ENCODE measurements at places on chromosomes 2 and 18.

DNA sequence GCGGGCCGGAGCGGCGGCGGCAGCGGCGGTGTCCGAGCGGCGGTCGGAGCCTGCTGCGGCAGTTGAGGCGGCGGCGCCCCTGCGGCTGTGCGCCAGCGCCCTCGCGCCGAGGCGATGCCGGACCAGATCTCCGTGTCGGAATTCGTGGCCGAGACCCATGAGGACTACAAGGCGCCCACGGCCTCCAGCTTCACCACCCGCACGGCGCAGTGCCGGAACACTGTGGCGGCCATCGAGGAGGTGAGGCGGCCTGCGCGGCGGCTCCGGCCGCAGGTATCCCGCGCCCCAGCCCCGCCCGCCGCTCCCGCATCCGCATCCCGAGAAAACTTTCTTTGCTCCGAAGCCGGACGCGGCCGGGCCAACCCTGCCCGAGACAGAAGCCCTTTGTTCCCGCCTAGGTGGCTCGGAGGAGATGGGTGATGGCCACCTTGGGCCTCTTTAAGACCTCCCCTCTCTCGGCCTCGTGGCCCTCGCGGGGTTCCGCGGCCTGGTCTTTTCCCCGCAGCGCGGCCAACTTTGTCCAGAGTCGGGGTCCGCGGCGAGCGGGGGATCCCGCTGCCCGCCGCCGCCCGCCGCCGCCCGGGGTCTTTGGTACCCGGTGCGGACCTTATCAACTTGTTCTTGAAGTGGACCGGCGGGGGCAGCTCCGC, 504 bp downstream of the ASAP2 start:
- DNase-seq = no peak

DNA sequence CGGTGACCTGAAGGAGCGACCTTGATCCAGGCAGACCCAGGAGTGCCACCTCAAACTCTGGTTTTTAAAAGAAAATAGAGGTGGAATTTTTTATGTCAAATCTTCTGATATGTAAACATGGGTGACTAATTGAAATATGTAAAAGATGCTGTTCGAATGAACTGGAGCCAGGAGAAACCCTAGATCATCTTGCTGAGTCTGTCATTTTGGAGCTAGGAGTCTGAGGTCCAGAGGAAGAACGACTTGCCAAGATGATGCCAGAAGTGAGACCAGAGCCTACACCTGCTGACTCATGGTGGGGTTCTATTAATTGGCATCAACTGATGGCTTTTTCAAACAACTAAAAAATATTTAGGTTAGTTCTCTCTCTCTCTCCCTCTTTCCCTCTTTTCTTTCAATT, 74.1 kb downstream of the ACAA2 start:
- no peak for DNase-seq

GRCh38 chr2:20178249-20178607, 46.7 kb downstream of the SDC1 start:
- no peak for DNase-seq

- DNase-seq = no peak
Measured at GRCh38 chr2:112642966-112643365, 2.8 kb upstream of the SLC20A1 start.

GRCh38 chr2:178531168-178531567, 50.9 kb downstream of the PLEKHA3 start:
- DNase-seq = no peak

DNA sequence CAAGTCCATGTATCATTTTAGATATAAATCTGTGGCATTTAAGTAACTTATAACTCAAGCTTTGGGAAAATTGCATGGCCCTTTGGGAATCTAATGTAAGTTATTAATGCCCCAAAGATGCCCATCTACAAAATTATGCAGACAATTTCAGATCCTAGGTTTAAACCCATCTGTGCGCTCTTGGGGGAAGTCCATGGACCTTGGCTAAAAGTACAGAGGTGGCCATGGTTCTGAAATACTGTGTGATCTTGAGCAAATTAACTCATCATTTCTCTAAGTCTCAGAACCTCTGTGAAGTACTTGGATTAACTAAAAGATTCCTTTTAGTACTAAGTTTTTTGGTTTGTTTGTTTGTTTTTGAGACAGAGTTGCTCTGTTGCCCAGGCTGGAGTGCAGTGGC, 19.5 kb downstream of the INPP1 start:
- DNase-seq = no peak

Data from activated gamma-delta T cell treated with anti-CD3 and anti-CD28 coated beads, Interleukin-2, amount 50 U/mL, for 16 hours (primary cell).